Stimulated activated CD4-positive, alpha-beta T cell treated with anti-CD3 and anti-CD28 coated beads, TNF-alpha, amount 100 ng/mL, for 48 hours (primary cell): ENCODE measurements at places on chromosomes 3 and 15.

GRCh38 chr3:171095063-171095462 lies 68.5 kb upstream of the SLC2A2 start:
- DNase-seq: no peak

- no peak for DNase-seq
Measured at GRCh38 chr15:95469496-95470000, 861.0 kb upstream of the NR2F2 start.

DNA sequence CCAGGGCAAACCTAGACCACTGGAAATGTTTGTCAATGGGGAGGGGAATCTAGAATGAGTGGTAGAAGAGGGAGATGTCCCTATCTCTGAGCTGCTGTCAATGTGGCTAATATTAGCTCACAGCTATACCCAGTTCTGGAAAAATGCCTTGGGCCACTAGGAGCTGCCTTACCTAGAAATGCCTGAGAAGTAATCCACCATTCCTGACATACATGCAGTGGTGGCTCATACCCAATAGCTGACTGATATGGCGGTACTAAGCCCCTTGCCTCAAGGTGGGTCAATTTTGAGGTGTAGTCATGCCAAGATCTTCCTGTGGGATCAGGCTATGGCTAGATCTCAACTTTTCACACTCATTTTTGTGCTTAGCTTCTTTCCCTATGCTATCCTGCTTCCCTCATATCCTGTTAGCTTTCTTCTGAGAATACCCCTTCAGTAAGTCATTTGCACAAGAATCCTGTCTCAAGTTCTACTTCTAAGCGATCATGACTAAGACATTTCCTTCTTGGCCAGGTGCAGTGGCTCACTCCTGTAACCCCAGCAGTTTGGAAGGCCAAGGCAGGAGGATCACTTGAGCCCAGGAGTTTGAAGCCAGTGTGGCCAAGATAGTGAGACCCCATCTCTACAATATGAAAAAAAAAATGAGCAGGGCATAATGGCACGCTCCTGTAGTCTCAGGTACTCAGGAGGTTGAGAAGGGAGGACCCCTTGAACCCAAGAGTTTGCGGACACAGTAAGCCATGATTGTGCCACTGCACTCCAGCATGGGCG lies 49.1 kb upstream of the RFX7 start:
- no peak for DNase-seq

GRCh38 chr3:147298511-147298982 lies 107.8 kb downstream of the ZIC4 start:
- DNase-seq: no peak

DNA sequence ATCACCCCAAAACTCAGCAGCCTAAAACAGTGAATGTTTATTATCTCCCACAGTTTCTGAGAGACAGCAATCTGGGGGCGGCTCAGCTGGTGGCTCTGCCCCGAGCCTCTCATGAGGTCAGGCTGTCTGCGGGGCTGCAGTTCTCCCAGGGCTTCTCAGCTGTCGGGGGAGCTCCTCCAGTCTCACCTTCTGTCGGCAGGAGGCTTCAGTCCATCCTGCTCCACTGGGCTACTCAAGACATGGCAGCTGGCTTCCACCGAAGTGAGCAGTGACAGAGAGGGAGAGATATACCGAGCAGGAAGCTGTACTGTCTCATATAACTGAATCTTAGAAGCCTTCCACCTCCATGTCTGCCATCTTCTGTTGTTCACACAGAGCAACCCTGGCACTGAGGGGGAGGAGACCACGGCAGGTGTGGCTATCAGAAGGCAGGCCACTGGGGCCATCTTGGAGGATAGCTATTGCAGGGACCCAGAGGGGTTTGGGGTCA lies 72.8 kb upstream of the ITGA11 start:
- DNase-seq: no peak
